ENCODE measurements at places on chromosomes 1 and 21.

- no peak for DNase-seq
Measured at GRCh38 chr1:222794656-222795474, 20.0 kb upstream of the DISP1 start.

DNA sequence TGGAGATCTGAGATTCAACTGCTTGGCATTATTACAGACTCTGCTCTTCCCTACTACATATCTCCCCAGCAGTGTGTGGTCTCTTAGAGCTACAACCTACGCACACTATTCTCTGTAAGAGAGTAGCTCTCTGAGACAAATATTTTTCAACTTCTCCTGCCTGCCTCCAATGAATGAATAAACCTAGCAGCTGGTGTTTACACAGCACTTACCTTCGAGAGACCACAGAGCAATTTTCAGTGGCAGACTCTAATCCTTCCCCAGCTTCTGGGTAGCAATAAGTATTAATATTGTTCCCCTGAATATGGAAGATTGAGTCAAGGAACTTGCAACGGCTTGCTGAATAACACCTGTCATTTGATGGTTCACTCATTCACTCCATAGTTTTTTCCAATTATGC, 350.9 kb upstream of the SPAG17 start:
- DNase-seq, result no peak

GRCh38 chr1:89312572-89312971, 39.9 kb upstream of the GBP5 start:
- no peak for DNase-seq

GRCh38 chr1:110916669-110917306, 43.8 kb downstream of the CD53 start:
- peak; percentile 48 for DNase-seq

DNA sequence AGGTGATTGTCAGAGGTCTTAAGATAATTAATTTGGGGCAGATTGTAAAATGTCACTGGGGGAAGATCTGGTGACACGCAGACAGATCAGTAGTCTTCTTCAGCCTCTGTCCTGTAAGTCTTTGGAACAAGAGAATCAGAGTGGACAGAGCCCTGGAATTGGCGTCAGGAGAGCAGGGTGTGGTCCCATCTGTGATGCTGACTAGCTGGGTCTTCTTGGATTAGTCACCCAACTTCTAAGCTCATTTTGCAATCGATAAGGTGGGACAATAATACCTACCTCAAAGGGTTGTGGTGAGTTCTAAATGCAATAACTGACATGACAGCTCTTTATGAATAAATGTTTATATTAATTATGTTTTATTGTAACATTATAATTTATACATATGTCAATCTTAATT, 4.8 kb downstream of the FASLG start:
- no peak for DNase-seq

DNA sequence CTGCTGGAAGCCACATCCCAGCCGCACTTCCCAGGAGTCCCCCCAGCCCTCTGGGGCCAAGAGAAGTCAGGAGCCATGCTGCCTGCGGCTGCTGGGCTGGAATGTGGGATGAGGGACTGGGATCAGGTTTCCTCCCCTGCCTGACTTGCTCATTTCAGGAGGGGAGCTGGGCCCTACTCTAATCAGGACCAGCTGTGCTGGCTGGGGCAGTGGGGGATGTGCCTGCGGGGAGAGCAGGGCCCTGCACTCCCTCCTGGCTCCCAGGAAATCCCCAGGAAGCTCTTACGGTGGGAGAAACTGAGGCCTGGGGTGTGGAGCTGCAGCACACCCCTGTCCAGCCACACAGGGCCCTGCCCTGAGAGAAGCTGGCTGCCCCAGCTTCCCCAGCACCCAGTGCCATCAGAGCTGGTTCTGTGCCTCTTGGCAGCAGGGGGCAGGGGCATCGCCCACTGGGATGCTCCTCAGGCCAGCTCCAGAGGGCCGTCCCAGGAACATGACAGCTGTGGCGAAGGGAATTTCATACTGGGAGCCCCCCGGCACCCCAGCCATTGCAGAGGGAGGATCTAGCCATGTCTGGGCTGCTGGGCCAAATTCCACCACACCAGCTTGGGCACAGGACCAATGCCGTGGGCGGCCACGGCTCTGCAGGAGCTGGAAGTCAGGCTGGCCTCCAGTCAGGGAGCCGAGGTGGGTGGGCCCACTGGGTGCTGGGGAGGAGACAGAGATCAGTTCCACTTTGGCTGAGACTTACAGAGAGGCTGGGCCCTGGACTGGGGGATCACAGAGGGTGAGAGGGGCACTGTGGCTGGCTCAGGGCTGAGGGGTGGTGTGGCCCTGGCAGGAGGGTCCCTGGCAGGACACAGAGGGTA, 21.3 kb upstream of the PRSS38 start:
- DNase-seq, result no peak

GRCh38 chr1:222750651-222751050, 13.6 kb downstream of the FAM177B start:
- no peak for DNase-seq

GRCh38 chr1:89808441-89809117, 12.3 kb upstream of the LRRC8D start:
- DNase-seq, result peak; percentile 36

DNA sequence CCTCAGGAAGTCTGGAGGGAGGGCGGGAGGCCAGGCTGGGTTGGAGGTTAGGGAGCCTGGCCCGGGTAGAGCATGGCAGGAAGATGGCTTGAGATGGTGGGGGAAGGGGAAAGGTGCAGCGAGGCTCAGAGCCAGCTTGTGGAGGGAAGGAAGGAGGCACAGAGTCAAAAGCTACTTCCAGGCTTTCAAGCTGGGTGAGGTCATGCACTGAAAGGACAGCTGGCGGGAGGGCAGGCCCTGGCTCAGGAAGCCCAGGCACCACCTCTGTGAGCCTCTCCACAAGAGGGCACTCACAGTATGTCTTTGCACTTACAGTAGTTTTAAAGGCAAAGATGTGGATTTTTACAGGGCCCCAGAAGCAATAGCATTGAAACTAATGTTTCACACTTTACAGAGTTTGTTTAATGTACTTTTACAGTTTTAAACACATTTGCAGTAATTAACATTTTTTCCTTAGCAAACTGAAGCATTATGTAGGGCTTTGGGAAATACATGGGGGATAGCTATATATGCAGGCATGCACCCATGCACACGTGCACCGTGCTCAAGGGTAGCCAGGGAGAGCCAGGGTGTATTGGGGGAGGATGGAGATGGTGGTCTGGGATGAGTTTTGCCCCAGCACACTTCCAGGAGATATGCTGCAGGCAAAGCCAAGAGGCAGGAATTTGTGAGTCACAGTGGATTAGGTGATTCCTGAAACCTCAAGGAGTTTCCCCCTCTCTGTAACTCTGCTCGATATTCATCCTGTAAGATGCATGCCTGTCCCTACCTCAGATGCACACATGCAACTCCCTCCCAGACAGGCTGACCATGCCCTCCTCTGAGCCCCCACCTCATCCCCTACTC, 6.1 kb upstream of the ADAM15 start:
- DNase-seq, result peak; percentile 77

GRCh38 chr1:155078469-155079209, at the start of gene EFNA3:
TSS of gene EFNA3 (plus strand) at chr1:155078837. CDS start at chr1:155078942, 105 bp downstream.
- DNase-seq, result peak; percentile 6

- peak; percentile 26 for DNase-seq
Measured at GRCh38 chr1:31523012-31523411, 53.3 kb upstream of the TINAGL1 start.

GRCh38 chr1:193181536-193181935, 4.9 kb downstream of the B3GALT2 start:
- DNase-seq, result no peak

DNA sequence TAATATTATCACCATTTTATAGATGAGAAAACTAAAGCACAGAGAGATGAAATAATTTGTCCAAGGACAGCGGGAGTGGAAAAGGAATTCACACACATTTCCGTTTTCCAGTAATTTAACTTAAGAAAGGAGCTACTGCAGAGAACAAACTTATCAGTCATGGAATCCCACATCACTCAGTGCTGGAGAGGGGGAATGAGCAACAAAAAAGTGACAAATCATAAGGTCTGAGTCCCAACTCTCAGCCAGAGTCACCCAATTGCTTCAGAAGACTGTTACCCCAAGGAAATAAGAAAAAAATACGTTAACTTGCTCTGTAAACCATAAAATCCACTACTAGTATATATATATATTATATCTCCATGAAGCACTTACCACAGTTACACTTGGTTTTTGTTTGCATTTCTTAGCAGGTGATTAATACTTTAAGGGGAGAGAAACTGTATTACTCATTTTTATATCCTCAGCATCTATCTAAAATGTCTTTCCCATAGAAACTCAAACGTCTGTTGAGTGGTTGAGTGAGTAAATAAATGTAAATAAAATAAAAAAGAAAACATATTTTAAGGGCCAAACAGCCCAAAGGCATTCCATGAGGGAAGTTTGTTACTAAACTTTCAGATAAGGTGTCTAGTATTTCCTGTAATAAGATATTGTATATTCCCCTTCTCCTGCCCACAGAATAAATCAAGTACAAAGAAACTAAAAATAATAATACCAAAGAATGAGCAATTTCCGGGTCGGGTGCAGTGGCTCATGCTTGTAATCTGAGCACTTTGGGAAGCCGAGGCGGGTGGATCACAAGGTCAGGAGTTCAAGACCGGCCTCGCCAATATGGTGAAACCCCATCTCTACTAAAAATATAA, 76.8 kb downstream of the SLC45A1 start:
- peak; percentile 33 for DNase-seq

- no peak for DNase-seq
Measured at GRCh38 chr1:156910309-156910782, 10.1 kb upstream of the LRRC71 start.

DNA sequence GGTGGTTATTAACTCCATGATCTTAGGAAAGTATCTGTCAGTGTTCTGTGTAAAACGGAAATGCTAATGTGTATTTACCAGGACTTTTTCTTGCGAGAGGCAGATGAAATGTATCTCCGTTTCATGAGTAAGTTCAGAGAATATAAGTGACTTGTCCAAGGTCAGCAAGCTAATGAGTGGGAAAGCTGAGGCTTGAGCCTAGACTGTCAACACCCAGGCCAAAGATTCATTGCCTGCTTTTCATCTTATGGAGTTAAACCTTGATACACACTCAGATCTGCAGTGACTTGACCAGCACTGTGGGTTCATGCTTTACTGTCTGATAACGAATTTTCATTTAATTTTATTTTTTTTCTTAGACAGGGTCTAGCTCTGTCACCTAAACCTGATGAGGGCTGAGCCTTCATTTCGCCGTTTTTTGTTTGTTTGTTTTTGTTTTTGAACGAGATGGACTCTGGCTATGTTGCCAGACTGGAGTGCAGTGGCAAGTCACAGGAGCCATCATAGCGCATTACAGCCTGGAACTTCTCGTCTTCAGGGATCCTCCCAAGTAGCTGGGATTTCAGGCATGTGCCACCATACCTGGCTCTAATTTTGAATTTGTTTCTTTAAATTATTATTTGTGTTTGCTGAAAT, 918 bp upstream of the JTB start:
- DNase-seq, result no peak

- no peak for DNase-seq
Measured at GRCh38 chr21:14677013-14677412, 130.9 kb upstream of the SAMSN1 start.

DNA sequence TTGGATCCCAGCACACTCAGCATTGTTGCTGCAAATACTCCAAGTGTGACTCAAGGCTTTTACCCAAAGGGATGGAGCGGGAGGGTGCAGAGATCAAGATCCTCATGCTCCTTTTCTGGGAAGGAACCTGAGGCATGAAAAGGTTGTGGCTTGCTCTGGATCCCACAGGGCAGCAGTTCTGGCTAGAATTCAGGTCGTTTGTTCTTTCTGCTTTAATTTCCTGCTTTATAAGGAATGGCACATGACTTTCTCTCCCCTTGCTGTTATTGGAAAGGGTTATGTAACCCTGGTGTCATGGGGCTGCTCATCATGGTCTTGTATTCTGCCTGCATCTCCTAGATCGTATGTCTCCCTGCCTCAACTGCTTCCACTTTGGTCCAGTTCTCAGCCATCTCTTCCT, 101.6 kb downstream of the NOS1AP start:
- DNase-seq, result no peak

GRCh38 chr1:167365360-167365759, 144.7 kb downstream of the POU2F1 start:
- no peak for DNase-seq

GRCh38 chr1:231694465-231695077, 68.0 kb downstream of the DISC1 start:
- no peak for DNase-seq

DNA sequence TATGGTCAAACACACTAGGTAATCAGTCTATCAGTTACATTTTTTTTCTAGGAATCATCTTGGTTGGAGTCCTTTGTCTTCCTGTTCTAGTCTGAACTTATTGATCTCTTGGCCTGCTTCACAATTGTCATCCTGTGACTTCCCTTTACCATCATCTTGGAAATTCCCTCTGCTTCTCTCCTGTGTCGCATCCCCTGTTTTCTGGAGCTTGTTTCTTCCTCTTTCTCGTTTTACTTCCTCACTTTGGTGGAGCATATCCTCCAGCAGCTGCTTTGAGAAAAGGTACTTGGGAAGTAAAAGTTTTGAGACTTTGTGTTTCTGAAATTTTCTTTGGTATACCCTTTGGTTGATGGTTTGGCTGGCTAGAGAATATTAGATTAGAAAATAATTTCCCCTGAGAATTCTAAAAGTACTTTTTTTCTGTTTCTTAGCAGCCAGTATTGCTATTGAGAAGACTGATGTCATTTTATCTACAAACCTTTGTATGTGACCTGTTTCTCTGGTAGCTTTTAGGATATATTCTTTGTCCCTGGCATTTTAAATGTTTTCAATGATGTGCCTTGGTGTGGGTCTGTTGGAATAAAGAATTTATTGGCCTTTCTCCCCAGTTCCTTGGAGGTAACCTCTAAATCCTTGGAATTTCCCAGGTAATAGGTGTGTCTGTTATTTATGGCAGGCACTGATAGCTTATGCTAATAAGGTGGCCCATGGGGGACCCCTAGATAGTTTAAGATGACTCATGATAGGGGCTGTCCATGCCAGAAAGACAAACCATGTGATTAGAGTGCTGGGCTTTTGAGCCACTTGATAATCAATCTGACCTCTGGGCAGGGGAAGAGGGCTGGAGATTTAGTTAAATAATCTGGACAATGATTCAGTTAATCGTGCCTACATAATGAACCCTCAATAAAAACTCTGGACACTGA, 6.1 kb upstream of the MYCL start:
- DNase-seq, result no peak

All from RCC 7860 (cell line).